ENCODE measurements at places on chromosomes 1 and 21.

- DNase-seq, result no peak
Observed at GRCh38 chr1:180028864-180029263, 74.3 kb downstream of the CEP350 start.

- DNase-seq, result no peak
Observed at GRCh38 chr1:17895986-17896385, 140.9 kb downstream of the ACTL8 start.

- no peak for DNase-seq
Observed at GRCh38 chr1:51839094-51839493, 39.4 kb downstream of the NRDC start.

DNA sequence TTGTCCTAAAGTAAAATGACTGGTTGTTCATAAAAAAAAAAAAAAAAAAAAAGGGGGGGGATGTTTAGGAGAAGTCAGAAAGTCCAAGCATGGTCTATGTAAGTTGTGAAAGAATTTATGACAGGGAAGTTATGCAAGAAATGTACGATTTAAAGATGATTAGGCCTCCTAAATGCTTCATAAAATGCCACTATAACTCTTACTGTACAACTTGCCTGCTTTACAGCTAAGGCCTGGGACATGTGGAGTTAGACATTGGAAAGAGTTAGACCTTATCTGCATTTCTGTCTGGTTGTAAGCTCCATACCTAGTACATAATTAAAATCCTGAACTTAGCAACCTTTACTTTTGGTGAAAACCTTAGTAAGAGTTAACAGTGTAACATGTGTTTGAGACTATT lies 150.0 kb downstream of the TPR start:
- no peak for DNase-seq

DNA sequence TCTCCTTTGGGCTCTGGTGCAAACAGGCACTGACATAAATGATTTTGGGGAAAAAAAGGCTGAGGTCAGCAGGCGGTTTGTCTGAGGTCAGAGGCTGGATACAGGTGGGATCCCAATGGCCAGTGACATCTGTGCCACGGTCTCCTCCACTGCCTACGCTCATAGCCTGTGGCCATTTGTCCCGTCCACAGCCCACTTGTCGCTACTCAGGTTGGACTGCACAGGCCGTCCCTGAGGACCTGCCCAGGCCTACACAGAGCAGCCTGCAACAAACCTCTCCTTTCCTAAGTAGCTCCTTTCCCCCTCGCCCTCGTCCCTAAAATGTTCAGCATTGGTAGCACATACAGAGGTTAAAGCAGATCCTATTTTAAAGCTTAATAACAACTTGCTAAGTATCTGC lies 150.7 kb downstream of the ZBTB18 start:
- no peak for DNase-seq
